ENCODE measurements at places on chromosomes 7 and 10.

DNA sequence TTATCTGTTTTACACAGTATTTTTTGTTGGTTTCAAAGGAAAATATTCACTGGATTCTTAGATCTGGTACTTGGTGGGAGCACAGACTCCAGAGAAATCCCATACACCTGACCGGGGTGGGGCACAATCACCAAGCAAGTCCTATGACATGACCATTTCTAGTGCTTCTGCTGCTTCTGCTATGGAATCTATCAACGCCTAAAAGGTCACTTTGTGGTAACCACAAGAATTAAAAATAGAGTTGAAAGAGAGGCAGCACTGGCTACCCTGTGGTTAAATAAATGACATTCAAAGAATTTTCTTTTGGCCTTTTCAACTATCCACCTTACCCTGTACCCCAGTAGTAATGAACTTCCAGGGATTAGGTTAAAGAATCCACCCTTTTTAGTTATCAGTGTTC lies 329.9 kb upstream of the VWC2 start:
- no peak for DNase-seq

DNA sequence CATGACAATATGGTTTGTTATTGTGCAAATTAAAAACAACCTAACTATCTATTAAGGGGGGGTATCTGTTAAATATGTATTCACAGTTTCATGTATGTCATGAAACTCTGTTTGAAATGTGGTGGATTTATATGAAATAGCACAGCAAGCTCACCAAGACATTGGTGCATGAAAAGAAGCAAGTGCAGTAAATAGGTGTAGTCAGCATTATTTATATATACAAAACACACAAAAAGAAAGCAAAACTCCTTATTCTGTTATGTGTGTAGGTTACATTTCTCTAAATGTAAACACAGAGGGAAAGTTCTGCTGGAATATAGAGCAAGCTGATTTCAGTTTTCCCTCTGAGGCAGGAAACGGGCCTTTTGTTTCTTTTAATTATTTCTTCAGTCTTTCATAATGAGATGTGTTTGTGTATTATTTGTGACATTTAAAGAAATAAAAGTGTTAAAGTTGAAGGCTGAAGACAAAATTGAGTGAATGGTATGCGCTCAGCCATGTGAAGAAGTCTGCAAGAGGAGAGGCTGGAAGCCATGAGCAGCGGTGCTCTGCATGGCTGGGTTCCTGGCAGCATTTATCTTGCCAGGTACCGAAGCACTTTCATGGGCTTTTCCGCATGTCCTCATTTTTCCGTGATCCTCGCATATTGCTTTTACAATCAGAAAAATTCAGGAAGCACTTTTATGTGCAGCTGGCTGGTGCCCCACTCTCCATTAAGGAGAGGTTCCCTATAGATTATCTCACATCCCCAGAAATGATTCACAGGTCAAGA lies 38.5 kb downstream of the GRID1 start:
- no peak for DNase-seq

DNA sequence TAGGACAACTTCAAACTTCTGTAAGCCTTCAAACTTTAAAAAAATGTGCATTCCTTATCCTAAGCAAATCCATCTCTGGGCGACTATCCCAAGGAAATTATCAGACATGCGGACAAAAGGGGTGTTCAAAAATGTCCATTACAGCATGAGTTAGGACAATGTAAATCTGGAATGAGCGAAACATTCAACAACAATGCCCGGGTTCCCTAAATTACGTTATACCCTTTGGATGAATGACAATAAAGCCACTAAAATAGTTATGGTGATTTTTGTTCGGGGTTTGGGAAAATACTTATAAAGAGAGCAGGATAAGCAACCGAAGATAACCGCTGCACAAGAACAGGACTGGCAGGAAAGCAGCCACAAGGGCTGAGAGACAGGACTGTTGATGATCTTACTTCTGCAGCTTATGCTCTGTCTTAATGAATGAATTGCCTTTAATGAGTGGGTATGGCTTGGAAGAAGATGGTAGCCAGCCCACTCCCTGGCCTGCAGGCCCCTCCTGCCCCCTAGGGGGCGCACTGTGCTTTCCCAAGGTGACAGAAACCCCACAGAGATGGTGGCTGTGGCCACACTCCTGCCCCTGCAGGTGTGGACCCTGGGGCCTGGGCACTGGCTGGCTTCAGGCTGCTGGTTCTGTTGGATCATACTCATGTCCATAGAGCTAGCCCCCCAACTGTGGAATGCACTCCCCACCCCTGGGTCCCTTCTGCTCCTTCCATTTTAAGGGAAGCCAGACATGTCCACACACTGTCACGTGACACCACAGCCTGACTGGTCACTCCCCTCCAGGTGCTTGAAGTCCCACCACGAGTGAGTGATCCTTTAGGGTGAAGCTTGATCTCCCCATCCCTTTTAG lies 45.0 kb downstream of the ZCCHC24 start:
- DNase-seq = peak; percentile 49

GRCh38 chr10:71580926-71581325 lies 138.7 kb downstream of the C10orf105 start:
- no peak for DNase-seq

DNA sequence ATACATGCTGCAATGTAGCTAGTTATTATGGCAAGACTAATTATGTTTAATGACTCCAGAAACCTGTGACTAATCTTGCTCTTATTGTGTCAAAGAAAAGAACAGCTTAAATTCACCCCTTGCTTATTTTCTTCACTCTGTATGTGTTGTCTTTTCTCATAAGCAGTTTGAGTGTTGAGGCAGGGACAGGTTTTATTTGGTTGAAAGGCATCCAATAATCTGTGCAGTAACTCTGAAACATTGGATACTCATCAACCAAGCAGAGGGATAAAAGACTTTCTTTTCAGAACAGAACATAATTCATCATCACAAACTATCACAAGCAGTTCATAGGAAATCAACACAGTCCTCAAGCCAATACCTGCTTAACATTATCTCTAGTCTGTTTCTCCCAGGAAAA lies 797.6 kb upstream of the MBL2 start:
- DNase-seq = no peak

DNA sequence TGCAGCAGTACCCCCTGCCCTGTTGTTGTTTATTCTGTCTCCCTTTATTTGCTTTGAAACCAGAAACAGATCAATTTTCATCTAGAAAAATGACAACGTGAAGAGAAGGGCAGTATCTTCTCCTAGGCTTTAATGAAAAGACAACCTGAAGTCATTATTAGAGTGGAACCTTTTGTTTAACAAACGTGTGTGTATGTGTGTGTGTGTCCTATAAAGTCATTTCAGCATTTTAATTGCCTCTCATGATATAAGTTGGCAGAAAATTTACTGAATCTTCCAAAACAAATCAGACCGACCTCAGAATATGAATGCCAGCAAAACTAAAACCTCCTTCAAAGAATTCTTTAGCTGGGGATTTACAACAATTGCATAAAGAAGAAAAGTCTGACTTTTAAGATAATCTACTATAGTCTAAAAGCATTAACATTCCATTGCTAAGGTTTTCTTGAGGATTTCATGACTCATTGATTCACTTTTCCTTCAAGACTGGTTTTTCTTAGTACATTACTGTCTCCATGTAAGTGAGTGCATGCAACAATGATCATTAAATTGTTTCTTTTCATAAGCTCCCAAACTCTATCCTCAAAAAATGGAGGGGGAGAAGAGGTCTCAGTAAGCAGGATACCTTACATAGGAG lies 3.2 kb downstream of the GLI3 start:
- DNase-seq = no peak

Data from caudate nucleus (tissue), 63 donors.